ENCODE measurements at places on chromosomes 1 and 21.

DNA sequence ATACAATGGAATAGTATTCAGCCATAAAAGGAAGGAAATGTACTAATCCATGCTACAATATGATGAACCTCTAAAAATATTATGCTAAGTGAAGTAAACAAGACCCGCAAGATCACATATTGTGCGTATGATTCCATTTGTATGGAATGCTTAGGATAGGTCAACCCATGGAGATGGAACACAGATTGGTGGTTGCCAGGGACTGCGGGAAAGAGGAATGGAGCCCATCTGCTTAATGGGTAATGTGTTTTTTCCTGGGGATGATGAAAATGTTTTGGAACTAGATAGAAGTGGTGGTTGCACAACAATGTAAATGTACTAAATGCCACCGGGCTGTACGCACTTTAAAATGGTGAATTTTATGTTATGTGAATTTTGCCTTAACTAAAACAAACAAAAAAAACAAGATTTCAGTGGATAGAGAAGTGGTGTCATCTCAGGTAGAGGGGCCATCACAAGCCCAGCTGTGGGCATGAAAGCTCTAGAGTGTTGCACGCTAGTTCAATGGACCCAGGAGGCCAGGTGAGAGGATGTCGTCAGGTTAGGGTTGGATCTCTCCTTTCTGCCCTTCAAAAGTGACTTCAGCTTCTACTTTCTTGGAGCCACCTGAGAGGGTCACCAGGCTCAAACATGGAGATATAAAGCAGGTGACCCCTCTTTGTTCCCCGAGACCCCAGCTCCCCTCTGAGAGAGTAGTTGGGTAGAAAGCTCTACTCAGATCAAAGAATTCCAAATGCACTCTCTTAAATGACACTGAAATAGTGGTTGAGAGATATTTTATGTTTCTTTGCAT, 2.5 kb downstream of the C1orf115 start:
- H3K4me1 ChIP-seq, result no peaks in the 10 kb centered on the region
- no peaks in the 10 kb centered on the region for H3K36me3 ChIP-seq
- H3K27me3 ChIP-seq, result no peaks in the 10 kb centered on the region
- no peak overlapping the region for H3K27ac ChIP-seq
- no peak overlapping the region for H3K4me3 ChIP-seq
- no peak for DNase-seq

DNA sequence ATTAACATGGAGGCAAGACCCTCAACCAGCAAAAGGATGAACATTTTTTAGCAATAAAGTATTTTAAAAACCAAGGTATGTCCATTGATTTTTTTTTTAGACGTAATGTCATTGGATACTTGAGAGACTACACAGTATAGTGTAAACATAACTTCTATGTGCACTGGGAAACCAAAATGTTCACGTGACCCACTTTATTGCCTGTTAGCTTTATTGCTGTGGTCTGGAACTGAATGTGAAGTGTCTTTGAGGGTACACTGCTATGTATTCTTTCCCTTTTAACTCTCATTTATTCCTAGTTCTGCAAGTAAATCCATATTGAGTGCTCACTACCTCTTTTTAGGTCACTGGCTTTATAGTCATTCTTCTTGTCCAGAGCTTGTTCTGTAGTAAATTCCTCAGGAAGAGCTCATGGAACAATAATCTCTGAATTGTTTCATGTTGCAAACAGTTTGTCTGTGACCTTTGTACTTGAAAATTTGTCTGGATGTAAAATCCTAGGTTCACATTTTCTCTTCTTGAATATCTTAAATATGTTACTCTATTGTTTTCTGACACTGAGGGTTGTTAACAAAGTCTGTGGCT, 20.6 kb downstream of the ABCD3 start:
- no peak for DNase-seq
- no peaks in the 10 kb centered on the region for H3K27me3 ChIP-seq
- H3K36me3 ChIP-seq, result no peaks in the 10 kb centered on the region
- H3K4me3 ChIP-seq, result no peak overlapping the region

- no peaks in the 10 kb centered on the region for H3K36me3 ChIP-seq
- no peak overlapping the region for H3K27ac ChIP-seq
- no peaks in the 10 kb centered on the region for H3K27me3 ChIP-seq
- H3K4me1 ChIP-seq, result no peaks in the 10 kb centered on the region
- no peak overlapping the region for H3K4me3 ChIP-seq
- DNase-seq, result no peak
Observed at GRCh38 chr1:208254376-208254775, 10.2 kb upstream of the PLXNA2 start.

DNA sequence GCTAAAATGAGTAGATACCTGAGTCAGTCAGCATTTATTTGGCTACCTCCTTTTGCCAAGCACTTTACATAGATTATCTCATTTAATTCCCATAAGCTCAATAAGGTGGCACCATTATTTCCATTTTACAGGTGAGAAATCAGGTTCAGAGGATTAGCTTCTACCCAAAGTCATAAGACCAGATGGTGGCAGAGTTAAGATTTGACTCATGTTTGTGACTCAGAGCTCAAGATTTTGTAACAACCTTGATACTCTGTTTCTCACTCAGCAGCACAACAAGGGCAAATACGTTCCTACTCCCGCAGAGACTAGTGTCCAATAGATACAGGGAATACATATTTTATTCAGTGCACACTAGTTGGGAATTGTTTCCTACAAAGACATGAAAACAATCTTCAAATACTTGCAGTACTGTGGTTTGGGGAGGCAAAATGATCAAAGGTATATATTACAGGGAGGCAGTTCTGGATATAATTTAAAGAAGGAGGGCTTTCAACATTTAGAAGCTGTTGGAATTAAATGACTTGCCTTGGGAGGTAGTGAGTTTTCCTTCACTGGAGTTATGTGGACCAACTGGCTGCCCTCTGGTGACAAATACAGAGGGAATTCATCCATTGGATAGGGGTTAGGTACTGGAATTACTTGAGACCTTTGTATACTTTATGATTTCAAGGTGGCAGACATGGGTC, 3.6 kb downstream of the LEPR start:
- H3K27ac ChIP-seq, result peak overlapping the region; percentile 12
- H3K27me3 ChIP-seq, result no peaks in the 10 kb centered on the region
- no peak for DNase-seq
- no peak overlapping the region for H3K4me3 ChIP-seq
- peaks cover 25% of the 10 kb centered on the region for H3K36me3 ChIP-seq

DNA sequence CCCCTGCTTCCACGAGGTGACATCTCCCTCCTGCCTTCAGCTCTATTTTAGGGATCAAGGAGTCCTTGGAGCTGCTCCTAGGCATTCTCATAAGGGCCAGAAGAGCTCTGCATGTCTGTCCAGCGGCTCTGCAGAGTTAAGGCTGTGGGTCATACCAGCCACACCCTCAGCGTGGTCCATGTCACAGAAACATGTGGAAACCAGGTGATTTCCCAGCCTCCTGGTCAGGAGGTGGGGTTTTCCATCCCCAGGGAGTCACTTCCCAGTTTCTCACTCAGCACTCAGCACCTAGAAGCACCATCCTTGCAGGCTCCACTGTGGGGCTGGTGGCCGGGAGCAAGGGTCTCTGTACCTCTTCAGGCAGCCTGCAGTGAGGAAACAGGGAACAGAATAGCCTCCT, 1.4 kb upstream of the TNFRSF1B start:
- peaks cover 57% of the 10 kb centered on the region for H3K4me1 ChIP-seq
- H3K27me3 ChIP-seq, result no peaks in the 10 kb centered on the region
- DNase-seq, result no peak
- H3K36me3 ChIP-seq, result no peaks in the 10 kb centered on the region

DNA sequence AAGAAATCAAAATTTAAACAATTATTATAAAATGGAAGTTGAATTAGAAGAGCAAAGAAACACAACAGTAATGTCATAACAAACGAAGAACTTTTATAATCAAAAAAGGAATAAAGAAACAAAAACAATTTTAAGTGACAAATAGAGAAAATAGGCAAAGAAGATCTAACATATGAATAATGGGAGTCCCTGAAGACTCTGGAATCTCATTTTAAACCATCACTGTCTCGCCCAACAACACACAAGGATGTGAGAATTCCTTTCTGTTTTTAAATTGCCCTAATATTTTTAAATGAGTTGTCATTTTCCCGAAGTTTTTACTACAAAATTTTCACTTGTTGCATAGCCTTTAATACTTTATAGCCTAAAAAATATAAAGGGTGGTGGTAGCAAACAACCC, 4.3 kb upstream of the NDC1 start:
- H3K36me3 ChIP-seq, result no peaks in the 10 kb centered on the region
- no peak for DNase-seq
- peaks cover 2% of the 10 kb centered on the region for H3K4me1 ChIP-seq
- H3K4me3 ChIP-seq, result no peak overlapping the region
- no peaks in the 10 kb centered on the region for H3K27me3 ChIP-seq

DNA sequence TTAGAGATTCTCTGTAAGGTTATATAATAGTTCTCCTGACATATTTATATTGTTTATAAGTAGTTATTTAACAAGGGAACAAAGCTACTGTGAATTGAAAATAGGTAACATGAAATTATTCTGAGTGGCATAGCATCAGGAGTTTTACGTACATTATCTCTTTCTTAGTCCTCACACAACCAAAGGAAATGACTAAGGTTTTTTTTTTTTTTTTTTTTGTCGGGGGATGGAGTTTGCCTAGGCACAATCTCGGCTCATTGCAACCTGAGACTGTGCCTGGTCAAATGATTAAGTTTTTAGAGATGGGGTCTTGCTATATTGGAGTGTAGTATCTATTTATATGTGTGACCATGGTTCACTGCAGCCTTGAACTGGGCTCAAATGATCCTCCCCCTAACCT, 24.9 kb downstream of the TMED5 start:
- peaks cover 36% of the 10 kb centered on the region for H3K36me3 ChIP-seq
- no peaks in the 10 kb centered on the region for H3K27me3 ChIP-seq
- no peak for DNase-seq
- no peak overlapping the region for H3K27ac ChIP-seq
- no peak overlapping the region for H3K4me3 ChIP-seq
- H3K4me1 ChIP-seq, result no peaks in the 10 kb centered on the region

DNA sequence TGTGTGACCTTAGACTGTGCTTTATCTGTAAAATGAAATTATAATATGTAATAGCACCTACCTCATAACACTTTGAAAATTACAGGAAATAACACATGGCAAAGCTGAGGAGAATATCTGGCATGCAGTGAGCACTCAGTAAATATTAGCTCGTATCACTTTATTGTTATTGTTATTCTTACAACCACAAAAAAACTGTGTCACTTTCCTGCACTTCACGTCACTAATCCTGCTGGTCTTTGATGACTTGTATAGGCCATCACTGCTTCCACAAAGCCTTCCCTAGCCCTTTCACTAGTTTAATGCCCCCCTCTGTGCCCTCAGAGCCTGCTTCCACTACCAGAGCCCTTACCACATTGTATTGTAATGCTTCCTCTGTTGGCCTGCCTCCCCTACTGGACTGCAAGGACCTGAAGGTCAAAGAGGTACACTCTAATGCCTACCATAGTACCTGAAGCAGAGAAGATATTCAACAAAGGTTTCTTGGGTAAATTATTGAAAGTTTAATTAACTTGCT, 231.6 kb downstream of the NFIA start:
- no peak for DNase-seq
- no peak overlapping the region for H3K27ac ChIP-seq
- peaks cover 14% of the 10 kb centered on the region for H3K4me1 ChIP-seq
- no peaks in the 10 kb centered on the region for H3K27me3 ChIP-seq
- H3K36me3 ChIP-seq, result no peaks in the 10 kb centered on the region

- DNase-seq, result no peak
- no peak overlapping the region for H3K27ac ChIP-seq
- H3K27me3 ChIP-seq, result no peaks in the 10 kb centered on the region
- no peaks in the 10 kb centered on the region for H3K4me1 ChIP-seq
Observed at GRCh38 chr1:65289449-65289848, 19.9 kb upstream of the DNAJC6 start.

- no peak overlapping the region for H3K27ac ChIP-seq
- no peaks in the 10 kb centered on the region for H3K4me1 ChIP-seq
- no peaks in the 10 kb centered on the region for H3K27me3 ChIP-seq
- no peak for DNase-seq
- H3K4me3 ChIP-seq, result no peak overlapping the region
Observed at GRCh38 chr1:79550402-79550801, 543.9 kb upstream of the ADGRL4 start.

- no peak overlapping the region for H3K27ac ChIP-seq
- H3K36me3 ChIP-seq, result no peaks in the 10 kb centered on the region
- no peak for DNase-seq
- H3K27me3 ChIP-seq, result no peaks in the 10 kb centered on the region
Observed at GRCh38 chr1:40706626-40707025, 15.1 kb downstream of the NFYC start.

DNA sequence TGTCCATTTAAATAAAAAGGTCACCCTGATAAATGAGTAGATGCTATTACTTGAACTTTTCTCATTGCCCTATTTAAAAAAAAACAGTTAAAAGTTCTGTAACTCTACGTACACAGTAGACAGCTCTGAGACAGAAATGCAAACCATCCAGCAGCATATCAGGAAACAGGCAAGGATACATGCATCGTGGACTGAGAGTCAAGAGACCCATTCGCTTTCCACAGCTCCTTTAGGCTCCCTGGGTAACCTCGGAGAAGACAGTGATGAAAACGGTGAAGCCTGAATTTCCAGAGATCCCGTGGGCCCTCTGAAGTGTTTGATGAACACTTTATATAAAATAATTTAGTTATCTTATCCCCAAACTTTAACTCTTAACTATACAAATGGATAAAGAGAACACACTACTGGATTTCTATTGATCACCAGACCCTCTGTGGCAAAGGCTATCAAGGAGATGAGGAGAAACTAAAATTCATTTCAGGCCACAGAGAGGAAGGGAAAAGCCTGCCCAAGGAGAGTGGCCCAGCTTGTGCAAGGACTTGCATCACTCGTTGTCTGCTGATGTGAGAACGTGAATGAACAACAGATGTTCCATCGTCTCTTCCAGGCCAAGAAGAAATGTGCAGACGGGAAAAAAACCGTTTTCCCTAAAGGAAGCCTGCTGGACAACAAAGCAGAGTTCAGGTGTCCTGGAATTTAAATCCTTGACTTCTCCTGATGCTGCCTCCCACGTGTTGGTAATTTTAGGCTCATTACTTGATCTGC, 131.0 kb downstream of the TGFBR3 start:
- peaks cover 72% of the 10 kb centered on the region for H3K4me1 ChIP-seq
- DNase-seq, result peak; percentile 91
- H3K27ac ChIP-seq, result peak overlapping the region; percentile 85
- H3K36me3 ChIP-seq, result no peaks in the 10 kb centered on the region

GRCh38 chr1:209409780-209410179, 173.7 kb upstream of the CAMK1G start:
- peaks cover 46% of the 10 kb centered on the region for H3K4me1 ChIP-seq
- H3K36me3 ChIP-seq, result no peaks in the 10 kb centered on the region
- DNase-seq, result no peak
- no peak overlapping the region for H3K4me3 ChIP-seq

GRCh38 chr1:3491291-3492246, 37.1 kb downstream of the ARHGEF16 start:
- no peak overlapping the region for H3K4me3 ChIP-seq
- no peak overlapping the region for H3K27ac ChIP-seq

- H3K4me3 ChIP-seq, result no peak overlapping the region
- DNase-seq, result no peak
- H3K4me1 ChIP-seq, result no peaks in the 10 kb centered on the region
- H3K27ac ChIP-seq, result no peak overlapping the region
- H3K36me3 ChIP-seq, result no peaks in the 10 kb centered on the region
- H3K27me3 ChIP-seq, result no peaks in the 10 kb centered on the region
Observed at GRCh38 chr1:3372317-3372716, 82.1 kb upstream of the ARHGEF16 start.

- no peaks in the 10 kb centered on the region for H3K4me1 ChIP-seq
- no peaks in the 10 kb centered on the region for H3K27me3 ChIP-seq
- DNase-seq, result no peak
Observed at GRCh38 chr1:158563853-158564252, 6.5 kb downstream of the OR6P1 start.

GRCh38 chr1:74356493-74356892, 121.3 kb downstream of the TNNI3K start:
- H3K4me1 ChIP-seq, result no peaks in the 10 kb centered on the region
- H3K36me3 ChIP-seq, result no peaks in the 10 kb centered on the region
- H3K27ac ChIP-seq, result no peak overlapping the region
- no peak for DNase-seq
- H3K4me3 ChIP-seq, result no peak overlapping the region

All from vagina (tissue), 2 donors.